GM04503 (cell line): ENCODE measurements at places on chromosomes 4 and X.
A peak's percentile ranks its signal among the peaks of the same experiment; 100 is the strongest.

GRCh38 chrX:32185160-32185559 is 1026.2 kb downstream of the DMD start:
- no peak for DNase-seq

DNA sequence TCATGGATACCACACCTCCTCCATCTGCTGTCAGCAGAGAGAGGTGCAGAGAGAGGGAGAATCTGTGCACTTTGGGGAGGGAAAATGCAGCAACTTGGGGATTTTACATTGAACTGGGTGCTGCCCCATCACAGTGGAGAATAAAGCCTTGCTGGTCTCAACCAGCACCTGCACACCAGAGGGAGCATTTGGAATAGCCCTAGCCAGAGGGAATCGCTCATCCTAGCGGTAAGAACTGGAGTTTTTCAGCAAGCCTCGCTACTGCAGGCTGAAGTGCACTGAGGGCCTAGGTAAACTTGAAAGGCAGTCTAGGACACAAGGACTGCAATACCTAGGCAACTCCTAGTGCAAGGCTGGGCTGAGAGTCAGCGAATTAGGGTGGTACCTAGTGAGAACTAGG is 148.7 kb downstream of the KDR start:
- no peak for DNase-seq

DNA sequence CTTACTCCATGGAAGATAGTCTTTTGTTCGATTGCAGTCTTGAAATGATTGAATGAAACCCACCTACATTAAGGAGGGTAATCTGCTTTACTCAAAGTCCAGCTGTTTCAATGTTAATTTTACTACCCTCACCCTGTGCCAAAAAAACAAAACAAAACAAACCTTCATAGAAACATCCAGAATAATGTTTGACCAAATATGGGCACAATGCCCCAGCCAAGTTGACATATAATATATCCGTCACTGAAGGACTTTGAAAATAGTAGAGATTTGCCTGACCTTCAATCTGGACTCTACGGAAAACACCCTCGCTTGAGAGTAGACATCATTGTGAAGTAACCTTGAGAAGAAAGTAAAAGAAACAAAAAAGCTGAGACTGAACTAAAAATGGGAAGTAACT is 550.5 kb upstream of the SMIM31 start:
- DNase-seq: no peak

- no peak for DNase-seq
Measured at GRCh38 chr4:99661907-99662306, 4.3 kb upstream of the C4orf54 start.

- no peak for DNase-seq
Measured at GRCh38 chr4:83179205-83179604, 64.7 kb upstream of the PLAC8 start.

DNA sequence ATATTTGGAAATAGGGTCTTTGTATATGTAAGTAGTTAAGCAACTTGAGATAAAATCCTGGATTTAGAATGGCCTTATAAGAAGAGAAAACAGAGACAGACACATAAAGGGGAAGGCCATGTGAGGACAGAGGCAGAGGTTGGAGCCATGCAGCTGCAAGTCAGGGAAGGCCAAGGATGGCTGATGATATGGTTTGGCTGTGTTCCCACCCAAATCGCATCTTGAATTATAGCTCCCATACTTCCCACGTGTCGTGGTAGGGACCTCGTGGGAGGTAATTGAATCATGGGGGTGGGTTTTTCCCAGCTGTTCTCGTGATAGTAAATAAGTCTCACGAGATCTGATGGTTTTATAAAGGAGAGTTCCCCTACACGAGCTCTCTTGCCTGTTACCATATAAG is 76.3 kb downstream of the STK32B start:
- no peak for DNase-seq

GRCh38 chr4:167234316-167234881 is at the start of gene SPOCK3:
Gene SPOCK3, minus strand, starts transcription at chr4:167234494.
- DNase-seq: no peak

GRCh38 chrX:108091878-108092291 is 307 bp downstream of the ATG4A start:
- no peak for DNase-seq

DNA sequence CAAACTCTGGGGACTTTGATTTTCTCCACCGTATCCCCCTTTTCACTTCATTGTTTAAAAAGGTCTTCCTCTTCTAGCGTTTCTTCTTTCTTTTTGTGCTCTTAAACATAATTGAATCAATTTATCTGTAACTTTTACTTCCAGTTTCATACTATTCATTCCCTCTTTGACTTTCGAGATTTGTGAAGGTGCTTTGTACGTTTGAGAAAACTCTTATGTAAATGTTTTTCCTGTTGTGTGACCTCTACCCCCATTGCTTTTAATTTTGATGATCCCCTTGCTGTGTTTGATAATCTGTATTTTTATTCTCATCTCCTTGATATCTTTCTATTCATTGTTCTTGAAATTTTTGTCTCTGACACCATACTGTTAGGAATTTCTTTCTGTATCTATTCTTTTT is 4.8 kb downstream of the USP38 start:
- no peak for DNase-seq

- no peak for DNase-seq
Measured at GRCh38 chr4:131344761-131345160, 1804.3 kb upstream of the PCDH10 start.

DNA sequence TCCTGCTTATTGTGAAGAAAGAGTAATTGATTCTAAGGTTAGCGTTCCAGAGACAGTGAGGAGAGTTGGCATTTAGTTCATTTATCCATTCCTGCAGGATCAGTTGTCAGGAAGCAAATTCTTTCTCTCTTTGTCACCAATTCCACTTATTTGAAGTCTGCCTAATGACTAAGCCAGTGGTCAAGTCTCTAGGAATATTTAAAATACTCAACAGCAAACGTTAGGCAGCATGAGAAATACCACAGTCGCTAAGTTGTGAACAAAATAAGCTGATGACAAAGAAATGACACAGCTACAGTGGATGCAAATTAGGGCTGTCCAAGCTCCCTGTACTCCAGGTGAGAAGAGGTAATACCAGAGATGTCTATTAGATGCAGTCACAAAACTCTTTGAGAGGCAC is 6.6 kb upstream of the MAGEB17 start:
- DNase-seq: peak; percentile 80

DNA sequence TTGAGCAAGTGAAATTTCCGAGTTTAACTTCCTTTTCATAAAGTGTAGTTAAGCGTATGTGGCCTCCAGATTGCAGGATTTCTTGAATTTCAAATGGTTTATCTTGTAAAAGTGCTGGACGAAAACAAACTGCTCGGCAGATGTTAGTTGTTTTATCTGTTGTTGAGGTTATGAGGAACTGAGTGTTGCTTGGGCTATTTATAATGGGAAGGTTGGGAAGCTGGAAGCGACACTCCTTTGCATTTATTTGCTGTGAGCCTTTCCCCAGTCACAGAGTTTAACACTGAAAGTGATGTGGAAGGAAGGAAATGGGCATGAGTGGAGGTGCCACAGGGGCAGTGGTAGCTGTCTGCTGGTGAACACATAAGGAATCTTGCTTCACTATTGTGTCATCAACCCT is 284.9 kb downstream of the PCDH7 start:
- DNase-seq: no peak

DNA sequence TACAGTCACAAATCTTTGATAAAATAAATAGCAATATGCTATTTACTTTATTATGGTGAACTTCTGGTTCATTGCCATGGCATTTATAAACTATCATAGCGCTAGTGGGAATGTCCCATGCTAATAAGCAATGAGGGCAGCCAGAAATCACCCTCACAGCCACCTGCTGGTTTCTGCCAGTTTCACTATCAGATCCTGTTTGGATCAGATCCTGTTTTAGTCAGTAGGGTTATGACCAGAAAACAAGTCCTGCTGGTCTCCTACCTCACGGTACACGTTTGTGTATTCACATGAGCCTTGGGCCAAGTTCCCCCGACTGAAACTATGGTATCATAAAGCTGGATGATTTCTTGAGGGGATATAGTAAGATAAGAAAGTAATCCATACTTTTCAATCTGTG is 17.7 kb downstream of the FOXR2 start:
- DNase-seq: no peak

DNA sequence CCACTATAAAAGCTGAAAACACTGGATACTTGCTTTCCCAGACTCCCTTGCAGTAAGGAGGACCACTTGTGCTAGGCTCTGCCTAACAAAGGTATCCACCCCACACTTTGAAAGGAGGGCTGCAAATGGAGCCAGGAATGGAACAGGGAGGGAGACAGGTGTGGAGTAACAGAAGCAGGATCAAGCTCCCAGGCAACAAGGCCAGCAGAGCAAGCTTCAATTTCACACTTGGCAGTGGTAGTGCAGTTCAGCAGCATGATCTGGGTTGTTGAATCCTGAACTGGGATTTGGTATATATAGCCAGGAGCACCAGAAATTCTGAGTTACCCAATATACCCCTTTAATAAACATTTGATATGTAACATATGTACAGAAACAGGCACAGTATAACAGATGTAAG is 9.8 kb downstream of the LAMP2 start:
- no peak for DNase-seq

- no peak for DNase-seq
Measured at GRCh38 chr4:100694467-100694866, 176.6 kb upstream of the EMCN start.

- DNase-seq: no peak
Measured at GRCh38 chr4:165628572-165628971, 244.5 kb upstream of the TLL1 start.

- DNase-seq: peak; percentile 30
Measured at GRCh38 chrX:12685541-12685940, 105.7 kb upstream of the PRPS2 start.
